ENCODE measurements at places on chromosomes 6 and 20. TPM values are rescaled to one million over a fixed set of nuclear protein-coding genes. Genes with fewer than 3 reads are reported as not detected.

Gene ZSCAN26
- 8.3 TPM for polyA plus RNA-seq

Gene BTNL2
- not detected for polyA plus RNA-seq

Gene LY6G6D
- polyA plus RNA-seq = not detected

Gene SIRT5
- polyA plus RNA-seq = 20.3 TPM

Gene GABRR1
- not detected for polyA plus RNA-seq

Gene TMEM74B
- 6.6 TPM for polyA plus RNA-seq

Gene CSNK2B
- 203 TPM for polyA plus RNA-seq

Gene MOG
- polyA plus RNA-seq = 2.9 TPM

Gene HAO1
- not detected for polyA plus RNA-seq

Gene PKIB
- 0.72 TPM for polyA plus RNA-seq

Gene TP53TG5
- polyA plus RNA-seq = 1.5 TPM

Gene RARS2
- 10.2 TPM for polyA plus RNA-seq

Gene ID4
- polyA plus RNA-seq = 5.9 TPM

Gene CRISP3
- 0.04 TPM for polyA plus RNA-seq

Gene PCIF1
- 31.1 TPM for polyA plus RNA-seq

Gene GPANK1
- 19.5 TPM for polyA plus RNA-seq

Gene XKR7
- not detected for polyA plus RNA-seq

Gene THBS2
- 1.9 TPM for polyA plus RNA-seq

Gene TBC1D20
- polyA plus RNA-seq = 9.3 TPM

Gene SLC12A5
- not detected for polyA plus RNA-seq

Gene GLP1R
- polyA plus RNA-seq = 1.6 TPM

Gene SPATS1
- not detected for polyA plus RNA-seq

Gene COL11A2
- 4.9 TPM for polyA plus RNA-seq

Gene ZBTB46
- 8.2 TPM for polyA plus RNA-seq

Gene TPD52L2
- 44.4 TPM for polyA plus RNA-seq

Gene CEP162
- 2.7 TPM for polyA plus RNA-seq

Gene MAS1
- polyA plus RNA-seq = not detected

Gene TFAP2B
- polyA plus RNA-seq = not detected

Gene CYP39A1
- polyA plus RNA-seq = 2.9 TPM

Gene DLK2
- 8.1 TPM for polyA plus RNA-seq

Gene RBCK1
- 60.9 TPM for polyA plus RNA-seq

Gene GGTLC1
- not detected for polyA plus RNA-seq

Gene PDYN
- not detected for polyA plus RNA-seq

Gene POFUT1
- 25.7 TPM for polyA plus RNA-seq

Gene WFDC5
- not detected for polyA plus RNA-seq

Gene TNNC2
- 0.30 TPM for polyA plus RNA-seq

Gene KCNB1
- polyA plus RNA-seq = 1.9 TPM

Gene PAK5
- polyA plus RNA-seq = not detected

Gene OPRL1
- polyA plus RNA-seq = 0.27 TPM

Gene MUC21
- 0.10 TPM for polyA plus RNA-seq
